AG08395 (cell line): ENCODE measurements at places on chromosomes 12 and 14.

- no peak for DNase-seq
Measured at GRCh38 chr12:26971963-26972362, 33.7 kb downstream of the FGFR1OP2 start.

- DNase-seq = no peak
Measured at GRCh38 chr12:113103756-113104450, 31.7 kb downstream of the RASAL1 start.

GRCh38 chr14:59015482-59015881, 173.0 kb upstream of the DAAM1 start:
- DNase-seq = no peak

DNA sequence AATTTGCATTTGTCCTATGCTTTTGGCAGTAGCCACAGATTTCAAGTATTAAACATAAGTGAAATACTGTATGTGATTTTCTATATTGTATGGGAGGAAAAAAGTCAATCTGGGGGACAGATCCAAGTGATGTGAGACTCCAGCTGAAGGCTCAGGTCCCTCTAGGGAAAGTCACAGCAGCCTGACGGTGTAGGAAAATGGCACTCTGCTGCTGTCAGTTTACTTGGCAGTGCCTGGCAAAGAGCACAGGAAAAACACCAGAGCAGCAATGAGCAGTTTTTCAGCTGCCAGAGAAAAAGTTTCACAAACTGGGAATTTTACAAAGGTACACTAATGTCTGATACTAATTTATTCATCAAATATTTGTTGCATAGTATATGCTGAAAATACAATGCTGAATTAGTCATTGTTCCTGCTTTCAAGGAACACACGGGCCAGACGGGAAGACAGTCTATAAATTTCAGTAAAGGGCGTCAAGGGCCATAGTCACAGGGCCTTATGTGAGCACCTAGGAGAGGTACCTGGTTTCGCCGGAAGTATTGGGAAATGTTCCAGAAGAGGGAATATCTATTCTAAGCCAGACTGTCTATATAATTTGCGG, 66.2 kb upstream of the SLC38A2 start:
- DNase-seq = no peak

DNA sequence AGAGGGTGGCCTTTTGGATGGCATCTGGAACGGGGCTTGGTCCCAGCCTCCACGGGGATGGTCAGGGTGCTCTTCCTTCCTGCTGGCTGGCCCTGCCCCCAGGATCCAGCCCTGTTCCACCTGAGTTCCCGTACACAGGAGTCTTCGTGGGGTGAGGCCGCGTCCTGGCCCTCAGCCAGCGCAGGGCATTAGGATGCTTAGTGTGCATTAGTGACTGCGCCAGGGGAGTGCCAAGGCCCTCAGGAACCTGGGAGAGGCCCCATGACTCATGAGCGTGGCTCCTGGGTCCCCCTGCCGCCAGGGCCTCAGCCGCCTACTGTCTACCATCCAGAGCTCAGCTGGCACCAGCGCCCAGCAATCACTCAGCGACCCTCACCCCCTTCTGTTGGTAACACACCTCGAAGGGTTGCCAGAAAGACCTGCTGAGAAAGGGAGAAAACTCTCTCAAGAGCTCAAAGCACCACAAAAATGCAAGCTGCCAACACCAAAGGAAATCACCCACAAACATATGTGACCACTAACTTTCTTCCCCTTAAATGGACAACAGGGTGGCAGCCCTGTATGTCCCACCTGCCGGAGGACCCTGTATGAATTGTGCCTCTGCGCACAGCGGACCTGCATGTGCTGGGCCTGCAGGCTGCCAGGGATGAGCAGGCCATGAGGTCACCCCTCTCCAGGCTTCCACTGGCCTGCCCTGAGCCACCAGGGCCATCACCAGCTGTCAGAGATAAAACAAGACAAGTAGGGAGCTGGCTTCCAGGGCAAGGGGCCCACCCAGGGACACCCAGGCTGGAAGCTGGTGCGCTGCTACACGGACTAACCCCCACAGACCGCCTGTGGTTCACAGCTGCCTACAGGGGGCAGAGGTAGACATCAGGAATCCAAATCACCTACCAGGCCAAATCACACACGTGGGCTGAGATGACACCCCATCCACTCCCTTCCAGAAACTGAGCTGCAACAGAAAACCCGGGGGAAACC, 28.7 kb downstream of the CCDC85C start:
- DNase-seq = no peak

GRCh38 chr12:20491290-20491689, 123.0 kb downstream of the PDE3A start:
- DNase-seq = no peak

DNA sequence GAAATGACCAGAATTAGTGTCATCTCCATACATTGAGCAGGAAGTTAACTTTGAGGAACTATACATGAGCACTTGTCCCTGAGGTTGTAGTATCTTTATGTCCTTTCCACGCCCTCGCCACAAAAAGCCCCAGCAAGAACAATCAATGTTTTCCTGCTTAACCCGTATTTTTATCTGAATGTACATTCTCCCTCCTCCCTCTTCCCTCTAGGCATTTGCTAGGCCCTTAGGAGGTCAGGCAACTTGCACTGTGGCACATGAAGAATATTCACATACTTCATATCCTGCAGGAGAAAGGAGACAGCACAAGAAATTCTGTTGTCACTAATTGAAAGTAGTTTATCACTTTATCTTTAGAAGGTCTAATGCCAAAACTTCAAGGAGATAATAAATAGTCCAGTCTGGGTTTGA, 18.1 kb upstream of the DUSP6 start:
- no peak for DNase-seq

- DNase-seq = no peak
Measured at GRCh38 chr14:102088012-102088792, 1.4 kb upstream of the HSP90AA1 start.

- DNase-seq = no peak
Measured at GRCh38 chr12:58285551-58285950, 344.2 kb downstream of the ATP23 start.

DNA sequence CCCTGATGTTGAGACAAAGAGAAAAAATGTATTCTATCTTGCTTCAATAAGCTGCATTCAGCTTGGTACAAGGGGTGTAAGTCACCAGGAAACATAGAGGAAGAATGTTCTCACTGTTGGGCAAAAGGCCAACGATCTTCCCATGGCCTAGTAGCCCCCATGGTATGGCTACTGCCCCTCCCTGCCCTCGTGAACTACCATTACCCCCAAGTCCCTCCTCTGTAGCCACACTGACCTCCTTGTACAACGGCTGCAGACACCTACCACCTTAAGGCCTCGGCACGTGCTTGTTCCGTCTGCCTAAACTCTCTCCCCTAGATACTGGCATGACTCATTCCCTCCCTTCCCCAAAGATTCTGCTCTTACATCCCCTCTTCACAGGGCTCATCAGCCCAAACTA, 81.9 kb upstream of the ANO2 start:
- no peak for DNase-seq

- peak; percentile 60 for DNase-seq
Measured at GRCh38 chr12:31589904-31590641, 863 bp downstream of the DENND5B start.

DNA sequence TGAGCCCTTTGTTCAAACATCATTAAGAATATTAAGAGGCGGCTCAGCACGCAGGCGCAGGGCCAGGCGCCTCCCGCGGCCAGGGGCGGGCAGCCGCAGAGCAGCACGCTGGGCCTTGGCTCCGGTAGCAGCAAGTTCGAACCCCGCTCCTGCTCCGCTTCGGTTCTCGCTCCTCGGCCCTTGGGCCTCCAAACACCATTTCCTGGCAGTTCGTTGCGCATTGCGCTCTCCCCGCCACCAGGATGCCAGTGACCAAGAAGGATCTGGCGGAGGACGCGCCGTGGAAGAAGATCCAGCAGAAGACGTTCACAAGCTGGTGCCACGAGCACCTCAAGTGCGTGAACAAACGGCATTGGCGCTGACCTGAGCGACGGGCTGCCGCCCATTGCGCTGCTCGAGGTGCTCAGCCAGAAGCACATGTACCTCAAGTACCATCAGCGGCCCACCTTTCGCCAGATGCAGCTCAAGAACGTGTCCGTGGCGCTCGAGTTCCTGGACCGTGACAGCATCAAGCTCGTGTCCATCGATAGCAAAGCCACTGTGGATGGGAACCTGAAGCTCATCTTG, 6.9 kb upstream of the ACVRL1 start:
- DNase-seq = no peak

- no peak for DNase-seq
Measured at GRCh38 chr12:41992692-41993215, 151.9 kb downstream of the GXYLT1 start.

DNA sequence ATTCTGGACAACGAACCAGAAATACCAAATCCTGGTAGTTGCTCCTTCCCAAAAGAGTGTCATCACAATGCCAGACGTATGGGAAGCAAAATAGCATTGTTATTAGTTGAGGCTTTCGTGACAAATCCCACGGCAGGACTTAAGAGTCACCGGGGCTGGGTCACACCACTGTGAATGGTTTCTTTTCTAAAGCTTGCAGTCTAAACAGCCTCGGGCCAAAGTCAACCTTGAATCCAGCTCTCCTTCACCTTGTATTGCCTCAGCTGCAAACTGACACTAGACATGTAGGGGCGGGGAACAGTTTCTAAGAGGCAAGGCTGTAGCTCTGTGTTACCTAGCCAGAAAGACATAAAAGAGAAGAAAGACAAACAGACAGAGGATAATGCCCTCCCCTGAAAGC, 734.8 kb downstream of the MED13L start:
- DNase-seq = no peak

- DNase-seq = peak; percentile 29
Measured at GRCh38 chr12:111616177-111616623, 17.1 kb upstream of the ATXN2 start.

DNA sequence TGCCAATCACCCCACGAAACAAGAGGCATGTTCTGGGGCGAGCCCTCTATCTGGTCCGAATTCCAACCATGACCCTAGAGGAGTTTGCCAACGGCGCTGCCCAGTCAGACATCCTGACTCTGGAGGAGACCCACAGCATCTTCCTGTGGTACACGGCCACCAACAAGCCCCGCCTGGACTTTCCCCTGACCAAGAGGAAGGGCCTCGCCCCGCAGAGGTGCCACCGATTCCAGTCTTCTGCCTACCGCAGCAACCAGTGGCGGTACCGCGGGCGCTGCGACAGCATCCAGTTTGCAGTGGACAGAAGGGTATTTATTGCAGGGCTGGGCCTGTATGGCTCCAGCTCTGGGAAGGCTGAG, 1.7 kb downstream of the BTBD6 start:
- no peak for DNase-seq

GRCh38 chr12:121762269-121762668, 31.2 kb downstream of the RHOF start:
- DNase-seq = no peak

- no peak for DNase-seq
Measured at GRCh38 chr12:16675438-16675837, 69.5 kb upstream of the LMO3 start.

- DNase-seq = peak; percentile 57
Measured at GRCh38 chr12:46891306-46891705, 65.5 kb upstream of the SLC38A4 start.

DNA sequence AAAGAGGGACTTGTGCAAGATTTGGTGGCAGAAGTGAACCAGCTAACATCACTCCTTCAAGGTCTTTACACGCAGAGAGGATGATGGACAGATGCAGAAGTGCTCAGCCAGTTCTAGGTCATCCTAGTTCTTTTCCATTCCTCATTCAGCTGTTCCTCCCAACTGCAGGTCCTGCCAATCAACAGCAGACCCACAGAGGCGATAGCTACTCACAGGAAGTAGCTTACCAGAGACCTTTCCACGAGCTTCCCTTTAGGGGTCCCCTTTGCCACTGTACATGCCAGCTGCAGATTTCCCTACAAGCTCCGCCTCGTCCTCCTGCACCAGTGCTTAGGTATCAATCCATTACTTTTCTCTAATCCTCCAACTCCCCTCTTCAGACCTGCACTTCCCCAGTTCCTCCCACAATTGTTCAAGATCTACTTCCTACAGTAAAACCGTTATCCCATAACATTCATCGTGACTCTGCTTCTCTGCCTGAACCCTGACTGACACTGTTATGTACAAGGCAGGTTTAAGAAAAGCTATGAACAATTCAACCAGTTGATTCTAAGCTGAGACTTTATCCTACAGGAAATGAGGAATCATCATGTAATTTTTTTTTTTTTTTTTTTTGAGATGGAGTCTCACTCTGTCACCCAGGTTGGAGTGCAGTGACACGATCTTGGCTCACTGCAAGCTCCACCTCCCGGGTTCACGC, 22.5 kb downstream of the RECQL start:
- DNase-seq = no peak

GRCh38 chr12:21438643-21439042, 1.2 kb downstream of the PYROXD1 start:
- no peak for DNase-seq

- DNase-seq = no peak
Measured at GRCh38 chr12:124261885-124262284, 33.0 kb upstream of the RFLNA start.

GRCh38 chr14:95518045-95518751, 1.7 kb upstream of the SYNE3 start:
- no peak for DNase-seq
